Caki2 (cell line): ENCODE measurements at places on chromosomes 13 and 19. TPM values are rescaled to one million over a fixed set of nuclear protein-coding genes. Genes with fewer than 3 reads are reported as not detected.

DNA sequence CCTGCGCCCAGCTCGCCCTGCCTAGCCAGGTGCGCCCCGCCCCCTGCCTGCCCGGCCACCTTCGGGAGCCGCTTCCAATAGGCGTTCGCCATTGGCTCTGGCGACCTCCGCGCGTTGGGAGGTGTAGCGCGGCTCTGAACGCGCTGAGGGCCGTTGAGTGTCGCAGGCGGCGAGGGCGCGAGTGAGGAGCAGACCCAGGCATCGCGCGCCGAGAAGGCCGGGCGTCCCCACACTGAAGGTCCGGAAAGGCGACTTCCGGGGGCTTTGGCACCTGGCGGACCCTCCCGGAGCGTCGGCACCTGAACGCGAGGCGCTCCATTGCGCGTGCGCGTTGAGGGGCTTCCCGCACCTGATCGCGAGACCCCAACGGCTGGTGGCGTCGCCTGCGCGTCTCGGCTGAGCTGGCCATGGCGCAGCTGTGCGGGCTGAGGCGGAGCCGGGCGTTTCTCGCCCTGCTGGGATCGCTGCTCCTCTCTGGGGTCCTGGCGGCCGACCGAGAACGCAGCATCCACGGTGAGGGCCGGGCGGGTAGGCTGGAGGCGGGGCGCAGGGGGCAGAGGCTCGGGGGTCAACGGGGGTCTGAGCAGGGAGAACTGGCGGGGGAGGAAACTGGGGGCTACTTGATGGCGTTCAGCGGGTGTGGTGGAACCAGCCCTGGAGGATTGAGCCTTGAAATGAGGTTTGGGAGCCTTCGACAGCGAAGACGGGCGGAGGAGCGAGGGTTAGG, at the start of gene SPINT2:
Gene SPINT2 (plus strand): TSS at position 88 of the 727 bp plus-strand sequence. CDS start 320 bp downstream, at position 408.
- no peak for DNase-seq

DNA sequence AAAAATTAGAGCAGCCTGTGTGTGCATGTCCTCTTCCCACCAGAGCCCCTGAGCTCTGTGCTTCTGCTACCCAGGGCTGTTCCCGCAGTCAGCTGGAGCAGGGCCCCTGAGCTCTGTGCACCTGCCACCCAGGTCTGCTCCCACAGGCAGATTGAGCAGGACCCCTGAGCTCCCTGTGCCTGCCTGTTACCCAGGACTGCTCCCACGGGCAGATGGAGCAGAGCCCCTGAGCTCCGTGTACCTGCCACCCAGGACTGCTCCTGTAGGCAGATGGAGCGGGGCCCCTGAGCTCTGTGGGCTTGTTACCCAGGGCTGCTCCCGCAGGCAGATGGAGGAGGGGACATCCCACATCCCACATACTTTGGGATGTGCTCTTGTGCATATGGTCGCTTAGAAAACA, 186.8 kb upstream of the SOX1 start:
- no peak for DNase-seq

Gene SPIB
- total RNA-seq = not detected in 2 replicates

GRCh38 chr13:101648766-101649487, 196.5 kb downstream of the ITGBL1 start:
- DNase-seq = no peak

Gene LENG9
- total RNA-seq = 6.0 and 8.6 TPM in 2 replicates

Gene ZFP36
- total RNA-seq = 1.4 TPM in 1 of 2 replicates, not detected in the other

DNA sequence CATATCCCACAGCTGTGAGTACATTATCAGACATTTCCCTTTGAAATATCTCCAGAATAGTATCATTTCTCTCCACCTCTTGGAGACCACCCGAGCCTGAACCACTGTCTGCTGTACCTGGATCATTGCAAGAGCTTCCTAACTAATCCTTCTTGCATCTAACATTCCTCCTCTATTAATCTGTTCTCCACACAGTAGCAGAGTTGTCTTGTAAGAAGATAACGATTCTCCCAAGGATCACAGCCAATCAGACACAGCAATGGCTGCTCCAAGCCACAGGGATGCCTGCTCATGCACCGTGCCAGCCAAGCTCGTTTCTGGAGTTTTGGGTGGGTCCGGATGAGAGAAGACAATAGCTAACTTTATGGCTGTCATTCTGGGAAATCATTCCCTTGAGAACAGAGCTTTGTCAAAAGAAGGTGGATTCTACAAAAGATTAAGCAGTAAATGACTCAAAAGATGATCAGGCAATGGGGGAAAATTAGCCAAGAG, 14.5 kb upstream of the LAIR1 start:
- no peak for DNase-seq

Gene PSPN
- 0.07 and 0.17 TPM in 2 replicates for total RNA-seq

Gene RNF113B
- total RNA-seq = not detected in 2 replicates

DNA sequence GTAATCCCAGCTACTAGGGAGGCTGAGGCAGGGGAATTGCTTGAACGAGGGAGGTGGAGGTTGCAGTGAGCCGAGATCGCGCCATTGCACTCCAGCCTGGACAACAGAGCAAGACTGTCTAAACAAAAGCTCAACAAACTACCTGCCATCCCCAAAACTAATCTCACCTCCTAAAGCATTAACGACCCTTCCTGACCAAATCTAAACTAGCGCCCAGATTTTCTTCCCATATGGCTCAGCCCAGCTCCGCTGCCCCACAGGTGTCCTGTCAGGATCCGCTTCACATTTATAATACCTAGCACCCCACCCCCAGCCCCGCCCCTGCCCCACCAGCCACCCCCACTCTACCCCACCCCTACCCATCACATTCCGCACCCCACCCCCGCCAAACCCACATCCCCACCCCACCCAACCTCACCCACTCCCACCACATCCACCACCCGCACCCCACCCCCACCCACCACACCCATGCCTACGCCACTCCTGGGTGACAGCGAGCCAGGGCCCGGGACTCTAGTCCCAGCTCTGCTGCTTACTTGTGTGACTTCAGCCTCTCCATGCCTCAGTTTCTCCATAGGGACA, 599 bp downstream of the C19orf12 start:
- DNase-seq = no peak
